ENCODE measurements at places on chromosomes 5 and 9. TPM values are rescaled to one million over a fixed set of nuclear protein-coding genes. Genes with fewer than 3 reads are reported as not detected.

The CPEB4 gene
- 8.8 TPM for total RNA-seq

The EIF4E1B gene
- not detected for total RNA-seq

GRCh38 chr5:138305797-138306196, 25.8 kb downstream of the CDC25C start:
- DNase-seq = peak; percentile 50
- H3K27ac ChIP-seq = no peak overlapping the region
- H3K4me1 ChIP-seq = no peaks in the 10 kb centered on the region
- H3K36me3 ChIP-seq = peaks cover 7% of the 10 kb centered on the region

GRCh38 chr9:90300611-90301276, 341.9 kb downstream of the DIRAS2 start:
- no peak for DNase-seq
- H3K4me3 ChIP-seq = no peak overlapping the region
- no peaks in the 10 kb centered on the region for H3K36me3 ChIP-seq
- H3K27ac ChIP-seq = no peak overlapping the region
- no peaks in the 10 kb centered on the region for H3K27me3 ChIP-seq

- no peaks in the 10 kb centered on the region for H3K27me3 ChIP-seq
- no peaks in the 10 kb centered on the region for H3K4me1 ChIP-seq
- no peak overlapping the region for H3K4me3 ChIP-seq
- DNase-seq = peak; percentile 4
- H3K36me3 ChIP-seq = no peaks in the 10 kb centered on the region
Measured at GRCh38 chr5:8908055-8908683, 637.7 kb downstream of the SEMA5A start.

- DNase-seq = no peak
- no peak overlapping the region for H3K27ac ChIP-seq
- no peaks in the 10 kb centered on the region for H3K27me3 ChIP-seq
- H3K4me3 ChIP-seq = no peak overlapping the region
- no peaks in the 10 kb centered on the region for H3K36me3 ChIP-seq
Measured at GRCh38 chr5:144209361-144209760, 38.7 kb downstream of the KCTD16 start.

DNA sequence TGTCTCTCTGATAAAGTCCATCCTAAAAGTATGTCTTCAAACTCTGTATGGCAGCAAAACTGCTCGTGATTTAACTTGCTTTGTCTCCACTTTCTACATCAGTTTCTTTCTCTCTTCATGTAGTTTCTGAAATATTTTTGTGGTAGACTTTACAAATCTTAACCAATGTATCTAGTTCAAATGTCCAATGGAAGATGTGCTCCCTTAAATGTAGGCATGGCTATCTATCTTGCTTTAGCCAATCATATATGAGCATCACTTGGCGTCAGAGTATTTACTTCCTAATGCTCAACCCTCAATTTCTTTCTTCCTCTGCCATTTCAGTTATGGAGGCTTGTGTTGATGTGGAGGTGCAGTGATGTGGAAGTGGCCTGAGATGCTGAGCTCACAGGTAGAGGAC, 206.1 kb upstream of the ZNF608 start:
- no peaks in the 10 kb centered on the region for H3K36me3 ChIP-seq
- peaks cover 15% of the 10 kb centered on the region for H3K4me1 ChIP-seq
- no peak overlapping the region for H3K27ac ChIP-seq
- no peak overlapping the region for H3K4me3 ChIP-seq
- no peak for DNase-seq
